HS-27A (cell line): ENCODE measurements at places on chromosomes 2 and 18.

GRCh38 chr2:190532581-190532980, 1.9 kb downstream of the NEMP2 start:
- no peak for DNase-seq

DNA sequence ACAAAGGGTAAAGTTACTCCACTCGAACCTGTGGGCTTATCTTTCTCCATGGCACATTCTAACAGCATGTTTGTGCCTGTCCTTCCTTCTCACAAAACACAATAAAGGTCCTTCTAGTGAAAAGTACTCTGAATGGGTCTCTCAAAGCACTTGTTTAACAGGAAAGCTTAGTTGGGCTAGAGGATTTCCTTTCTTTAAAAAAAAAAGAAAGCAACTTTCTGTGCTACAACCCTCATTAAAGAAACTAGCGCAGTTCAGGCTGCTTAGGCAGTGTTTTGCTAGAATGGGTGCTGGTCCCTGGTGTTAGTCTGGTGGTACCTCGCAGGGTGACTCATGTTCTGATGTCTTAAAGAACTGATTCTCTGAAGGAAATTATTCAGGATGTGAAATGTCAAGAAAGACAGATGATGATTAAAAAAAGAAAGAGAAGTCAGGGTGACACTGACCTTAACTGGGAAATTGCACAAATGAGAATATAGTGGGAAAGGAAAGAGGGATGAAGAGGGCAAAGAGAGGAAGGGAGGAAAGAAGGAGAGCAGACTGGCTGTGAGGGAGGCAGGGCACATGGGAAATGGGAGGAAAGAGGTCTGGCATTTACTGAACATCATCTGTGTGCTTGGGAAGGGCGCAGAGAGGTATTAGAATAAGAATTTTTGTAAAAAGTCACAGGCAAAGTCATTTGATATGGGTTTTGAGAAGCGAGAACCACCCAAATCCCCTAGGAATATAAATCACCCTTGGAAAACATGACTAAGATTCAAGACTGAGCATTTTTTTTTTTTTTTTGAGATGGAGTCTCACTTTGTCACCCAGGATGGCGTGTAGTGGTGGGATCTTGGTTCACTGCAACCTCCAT, 74.9 kb downstream of the ATP8B1 start:
- DNase-seq = no peak

DNA sequence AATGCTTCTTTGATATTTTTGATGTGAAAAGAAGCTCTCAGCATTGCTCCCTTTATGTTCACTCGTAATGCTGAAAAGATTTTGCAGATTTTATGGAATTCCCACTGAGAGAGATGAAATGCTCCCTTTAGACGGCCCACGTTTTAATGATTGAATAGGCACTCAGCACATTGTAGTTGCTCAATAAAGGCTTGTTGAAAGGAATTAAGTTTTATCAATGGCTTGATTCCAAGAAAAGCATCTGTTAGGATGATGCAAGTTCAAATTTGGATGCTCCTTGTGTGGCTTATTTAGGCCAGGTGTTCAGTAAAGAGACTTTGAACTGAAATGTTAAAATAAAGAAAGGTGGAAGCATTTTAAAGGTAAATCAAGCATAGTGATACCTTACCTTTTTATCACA, 725.1 kb downstream of the EPHA4 start:
- DNase-seq = no peak

GRCh38 chr18:36735130-36735529, 93.7 kb downstream of the TPGS2 start:
- no peak for DNase-seq

GRCh38 chr2:196481324-196481697, 158.2 kb upstream of the CCDC150 start:
- no peak for DNase-seq

GRCh38 chr2:2692599-2693389, 361.7 kb upstream of the MYT1L start:
- no peak for DNase-seq

GRCh38 chr2:26978061-26978596, 7.7 kb downstream of the MAPRE3 start:
- DNase-seq = no peak

- no peak for DNase-seq
Measured at GRCh38 chr2:163490281-163490680, 245.5 kb downstream of the FIGN start.

- DNase-seq = peak; percentile 68
Measured at GRCh38 chr2:113890253-113891235, 655 bp downstream of the ACTR3 start.

GRCh38 chr2:38098421-38099098, 22.6 kb upstream of the CYP1B1 start:
- no peak for DNase-seq

DNA sequence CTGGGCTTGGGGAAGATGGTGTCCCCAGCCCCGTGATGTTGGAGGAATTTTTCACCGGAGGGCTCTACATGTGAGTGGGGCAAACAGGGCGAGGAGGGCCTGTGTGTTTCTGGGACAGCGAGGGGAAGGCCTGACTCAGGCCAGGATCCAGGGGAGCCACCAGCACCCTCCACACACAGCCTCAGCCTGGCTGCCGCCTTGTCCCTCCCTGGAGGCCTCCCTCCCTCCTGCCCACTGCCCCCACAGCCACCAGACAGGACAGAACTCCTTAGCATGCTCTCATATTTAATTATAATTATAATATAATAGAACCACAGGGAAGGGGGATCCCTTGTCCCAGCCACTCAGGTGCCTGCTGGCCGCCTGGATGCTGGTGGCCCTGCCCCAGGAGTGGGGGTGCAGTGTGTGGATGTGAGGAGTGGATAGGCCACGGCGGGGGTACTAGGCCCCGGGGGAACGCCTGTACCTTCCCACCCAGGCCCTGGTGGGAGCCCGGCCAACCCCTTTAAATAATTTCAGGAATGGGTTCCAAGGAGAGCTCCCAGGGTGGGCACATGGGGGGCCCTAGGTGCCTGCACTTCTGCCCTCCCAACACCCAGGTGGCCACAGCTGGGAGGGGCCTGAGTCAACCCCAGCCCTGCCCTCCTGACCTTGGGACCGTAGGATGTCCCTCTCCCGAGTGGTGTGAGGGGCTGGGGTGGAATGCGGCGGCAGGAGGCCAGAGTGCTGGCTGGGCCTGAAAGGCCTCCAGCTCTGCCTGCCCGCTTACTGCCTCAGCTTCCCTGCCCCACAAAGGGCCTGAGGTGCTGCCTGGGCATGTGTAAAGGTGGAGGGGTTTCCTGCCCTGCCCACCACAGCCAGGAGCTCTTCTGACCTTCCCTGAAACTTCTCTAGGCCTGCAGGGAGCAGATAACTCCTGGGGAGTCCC, 8.8 kb downstream of the PDCD1 start:
- no peak for DNase-seq

DNA sequence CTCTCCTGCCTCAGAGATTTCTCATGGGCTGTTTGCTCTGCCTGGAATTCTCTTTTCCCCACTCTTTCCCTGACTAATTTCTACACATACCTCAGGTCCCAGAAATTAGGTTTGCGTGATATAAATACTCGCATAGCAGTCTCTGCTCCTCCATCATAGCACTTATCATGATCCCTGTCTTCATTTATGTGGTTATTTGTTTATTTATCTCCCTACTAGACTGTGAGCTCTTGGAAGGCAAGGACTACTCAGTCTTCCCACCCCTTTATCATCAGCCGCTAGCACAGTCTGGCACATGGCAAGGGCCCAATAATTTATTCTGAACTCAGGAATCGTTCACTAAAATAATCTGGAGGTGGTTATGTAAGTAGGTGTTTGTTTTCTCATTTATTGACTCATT, 79.3 kb downstream of the ADCYAP1 start:
- no peak for DNase-seq

DNA sequence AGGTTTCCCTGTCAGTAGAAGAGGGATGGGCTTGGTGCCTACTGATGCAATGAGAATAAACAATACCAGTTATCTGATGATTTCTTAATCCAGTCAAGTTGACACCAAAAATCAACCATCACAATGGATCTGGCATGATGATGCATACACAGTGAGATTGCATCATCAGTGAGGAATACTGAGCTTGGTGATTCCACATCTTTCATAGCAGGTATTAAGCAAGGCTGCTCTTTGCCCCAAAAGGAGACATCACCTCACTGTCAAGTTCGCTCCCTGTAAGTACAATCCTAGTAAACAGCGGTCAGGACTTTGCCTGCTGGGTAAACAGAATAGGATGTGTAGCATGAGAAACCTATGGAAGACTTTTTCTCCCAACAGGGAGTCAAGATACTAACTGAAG, 282.7 kb upstream of the CDH2 start:
- no peak for DNase-seq
